ENCODE measurements at places on chromosomes 2 and 18. TPM values are rescaled to one million over a fixed set of nuclear protein-coding genes. Genes with fewer than 3 reads are reported as not detected.

Gene PID1
- 0.83 TPM for total RNA-seq

- no peaks in the 10 kb centered on the region for H3K36me3 ChIP-seq
- peaks cover 10% of the 10 kb centered on the region for H3K27me3 ChIP-seq
- no peaks in the 10 kb centered on the region for H3K4me1 ChIP-seq
- H3K4me3 ChIP-seq: no peak overlapping the region
Observed at GRCh38 chr2:134679745-134680144, 39.1 kb downstream of the TMEM163 start.

Gene AOX1
- total RNA-seq: 57.2 TPM

- no peak for DNase-seq
- H3K4me3 ChIP-seq: no peak overlapping the region
- H3K27me3 ChIP-seq: no peaks in the 10 kb centered on the region
- H3K4me1 ChIP-seq: no peaks in the 10 kb centered on the region
Observed at GRCh38 chr18:3845161-3845560, 395.2 kb downstream of the TGIF1 start.

Gene CCL20
- total RNA-seq: not detected

DNA sequence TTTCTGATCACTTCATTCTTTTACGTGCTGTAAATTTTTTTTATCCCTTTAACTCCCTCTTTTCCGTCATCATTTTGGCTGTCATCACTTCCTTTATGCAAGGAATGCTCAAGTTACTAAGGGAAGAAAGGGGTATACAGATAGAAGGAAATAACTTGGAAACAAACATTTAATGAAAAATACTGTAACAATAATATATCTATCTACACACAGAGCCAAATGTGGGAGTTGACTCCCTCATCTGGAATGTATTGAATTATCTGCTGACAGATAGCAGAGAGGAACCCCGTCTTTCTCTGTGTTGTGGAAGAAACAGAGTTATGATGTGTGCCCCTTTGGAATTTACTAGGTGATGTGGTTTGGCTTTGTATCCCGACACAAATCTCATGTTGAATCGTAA, 182.5 kb upstream of the NXPH2 start:
- H3K27me3 ChIP-seq: no peaks in the 10 kb centered on the region
- no peak overlapping the region for H3K4me3 ChIP-seq
- H3K4me1 ChIP-seq: no peaks in the 10 kb centered on the region

Gene SCN2A
- 0.54 TPM for total RNA-seq

Gene LIMS4
- total RNA-seq: 2.5 TPM

Gene SYT4
- total RNA-seq: not detected

Gene FAM110C
- not detected for total RNA-seq

DNA sequence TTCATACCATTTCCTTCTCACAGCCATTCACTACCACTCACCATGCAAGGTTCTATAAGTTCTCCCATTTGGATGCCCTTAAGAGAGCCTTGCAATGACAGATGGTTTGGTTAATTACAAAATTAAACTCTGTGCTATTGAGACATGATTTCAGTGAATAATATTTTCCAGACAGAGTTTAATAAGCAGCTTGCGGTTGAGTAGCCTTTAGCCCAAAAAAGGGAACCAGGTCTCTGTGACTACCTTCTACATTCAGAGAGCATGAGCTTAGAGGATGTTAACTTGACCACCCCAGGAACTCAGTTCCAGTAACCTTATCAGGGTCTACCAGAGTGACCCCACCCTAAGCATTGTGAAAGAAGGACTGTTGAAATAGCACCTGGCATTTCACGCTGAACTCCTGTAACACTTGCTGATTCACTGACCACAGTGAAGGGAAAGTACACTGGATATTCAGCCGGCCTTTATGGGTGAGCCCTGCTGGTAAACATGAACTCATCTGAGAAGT, 1173.1 kb upstream of the ZEB2 start:
- H3K27me3 ChIP-seq: no peaks in the 10 kb centered on the region
- H3K4me1 ChIP-seq: peaks cover 2% of the 10 kb centered on the region
- H3K4me3 ChIP-seq: no peak overlapping the region
- H3K36me3 ChIP-seq: no peaks in the 10 kb centered on the region

- peaks cover 15% of the 10 kb centered on the region for H3K36me3 ChIP-seq
- H3K4me1 ChIP-seq: peaks cover 2% of the 10 kb centered on the region
- no peak for DNase-seq
- H3K27me3 ChIP-seq: no peaks in the 10 kb centered on the region
- H3K4me3 ChIP-seq: no peak overlapping the region
- H3K27ac ChIP-seq: no peak overlapping the region
Observed at GRCh38 chr2:239195318-239195871, 205.4 kb downstream of the HDAC4 start.

- DNase-seq: peak; percentile 37
- H3K36me3 ChIP-seq: no peaks in the 10 kb centered on the region
- no peak overlapping the region for H3K4me3 ChIP-seq
- H3K27ac ChIP-seq: no peak overlapping the region
- H3K4me1 ChIP-seq: no peaks in the 10 kb centered on the region
Observed at GRCh38 chr2:68292108-68292710, 27.5 kb downstream of the CNRIP1 start.

- H3K4me1 ChIP-seq: peaks cover 9% of the 10 kb centered on the region
- H3K27ac ChIP-seq: no peak overlapping the region
Observed at GRCh38 chr18:22705328-22705727, 227.8 kb upstream of the RBBP8 start.

DNA sequence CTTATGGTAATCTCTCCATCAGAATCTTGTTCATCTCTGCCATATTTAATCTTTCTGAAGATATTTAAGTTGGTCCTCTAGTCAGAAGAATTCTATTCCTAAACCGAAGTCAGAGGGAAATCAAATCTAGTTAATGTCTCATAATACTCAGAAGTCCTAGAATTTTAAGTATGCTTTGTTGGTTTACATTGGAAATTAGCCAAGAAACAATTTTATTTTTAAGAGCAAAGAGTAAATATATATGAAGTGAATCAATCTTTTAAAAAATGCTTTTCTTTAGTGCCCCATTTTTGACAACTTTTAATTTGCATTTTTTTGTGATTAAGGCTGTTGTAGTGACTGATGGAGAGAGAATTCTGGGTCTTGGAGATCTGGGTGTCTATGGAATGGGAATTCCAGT, 38.1 kb downstream of the ME2 start:
- H3K4me3 ChIP-seq: no peak overlapping the region
- DNase-seq: peak; percentile 15
- no peaks in the 10 kb centered on the region for H3K4me1 ChIP-seq
- H3K27ac ChIP-seq: no peak overlapping the region
- H3K27me3 ChIP-seq: no peaks in the 10 kb centered on the region

Measured in IMR-90 (cell line).